Activated T-helper 1 cell treated with anti-CD3 and anti-CD28 coated beads, Interleukin-2, amount 50 U/mL, for 16 hours (primary cell): ENCODE measurements at places on chromosomes 1 and 21.

- no peak for DNase-seq
Measured at GRCh38 chr1:116386042-116386441, 13.0 kb downstream of the ATP1A1 start.

- DNase-seq, result no peak
Measured at GRCh38 chr1:42524330-42524729, 61.2 kb downstream of the CCDC30 start.

GRCh38 chr1:150808121-150808520 is at the start of gene CTSK:
TSS of gene CTSK (minus strand) at chr1:150808260. CDS start at chr1:150806805, 1,455 bp downstream.
- no peak for DNase-seq

DNA sequence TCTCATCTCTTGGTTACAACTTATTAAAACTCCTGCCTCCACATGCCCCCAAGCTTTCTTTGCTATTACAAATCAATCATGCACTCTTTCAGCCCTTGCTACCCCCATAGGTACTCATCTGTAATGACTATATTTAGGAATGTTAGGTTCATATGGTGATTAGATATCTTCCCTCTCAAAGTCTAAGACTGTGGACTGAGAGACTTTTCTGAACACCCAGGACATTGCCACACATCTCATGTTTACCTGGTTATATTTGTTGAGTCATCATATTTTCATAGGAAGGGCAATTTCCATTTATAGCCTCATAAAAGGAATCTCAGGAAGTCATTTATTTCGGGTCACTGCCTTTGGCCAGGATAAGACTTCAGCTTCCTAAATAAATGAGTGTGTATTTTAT is 81.5 kb upstream of the LPGAT1 start:
- DNase-seq, result no peak

- DNase-seq, result no peak
Measured at GRCh38 chr1:34924759-34925555, 4.5 kb downstream of the DLGAP3 start.
